ENCODE measurements at places on chromosomes 4 and X.

GRCh38 chr4:26589705-26590104 is 5.8 kb downstream of the TBC1D19 start:
- DNase-seq, result no peak

- no peak for DNase-seq
Observed at GRCh38 chr4:150976478-150977118, 38.5 kb downstream of the LRBA start.

DNA sequence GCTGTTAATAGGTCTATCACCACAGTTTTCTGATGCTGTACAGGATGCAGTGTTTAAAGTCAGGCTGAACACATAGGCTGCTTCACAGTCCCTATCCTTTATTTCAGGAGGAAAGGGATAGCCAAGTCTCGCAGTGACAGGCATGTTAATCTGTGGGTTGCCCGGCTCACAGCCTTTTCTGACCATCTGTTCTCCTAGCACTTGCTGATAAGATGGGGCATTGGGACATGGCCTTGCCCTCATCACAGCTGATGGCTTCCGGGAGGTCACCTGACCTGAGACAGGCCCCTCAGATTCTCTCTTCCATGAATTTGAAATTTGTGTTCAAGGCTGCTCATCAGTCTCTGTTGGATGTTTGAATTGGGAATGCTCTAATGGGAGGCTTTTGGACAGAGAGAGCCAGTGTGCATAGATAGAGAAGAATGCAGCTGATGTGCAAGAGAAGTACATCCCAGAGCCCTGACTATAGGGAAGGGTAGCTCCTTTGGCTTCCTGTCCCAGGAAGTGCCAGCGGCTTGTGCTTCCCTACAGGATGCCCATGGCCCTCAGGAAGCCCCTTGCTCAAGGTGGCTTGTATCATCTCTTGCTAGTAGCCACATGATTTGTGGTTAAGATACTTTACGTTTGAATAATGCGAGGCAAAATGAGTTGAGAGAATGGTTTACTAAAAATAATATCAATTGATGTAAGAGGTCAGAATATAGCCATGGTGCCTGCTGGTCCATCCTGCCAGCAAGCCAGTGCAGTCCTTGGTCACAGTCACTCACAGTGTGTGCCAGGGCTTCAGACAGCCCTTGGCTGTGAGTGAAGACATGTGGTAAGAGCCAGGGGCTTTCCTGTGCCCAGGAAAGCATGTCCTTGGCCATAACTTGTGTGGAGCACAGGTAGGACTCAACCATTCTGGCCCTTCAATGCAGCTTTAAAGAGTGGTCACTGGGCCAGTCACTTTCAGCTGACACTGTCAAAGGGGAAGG is 88.6 kb downstream of the TSPAN7 start:
- no peak for DNase-seq

DNA sequence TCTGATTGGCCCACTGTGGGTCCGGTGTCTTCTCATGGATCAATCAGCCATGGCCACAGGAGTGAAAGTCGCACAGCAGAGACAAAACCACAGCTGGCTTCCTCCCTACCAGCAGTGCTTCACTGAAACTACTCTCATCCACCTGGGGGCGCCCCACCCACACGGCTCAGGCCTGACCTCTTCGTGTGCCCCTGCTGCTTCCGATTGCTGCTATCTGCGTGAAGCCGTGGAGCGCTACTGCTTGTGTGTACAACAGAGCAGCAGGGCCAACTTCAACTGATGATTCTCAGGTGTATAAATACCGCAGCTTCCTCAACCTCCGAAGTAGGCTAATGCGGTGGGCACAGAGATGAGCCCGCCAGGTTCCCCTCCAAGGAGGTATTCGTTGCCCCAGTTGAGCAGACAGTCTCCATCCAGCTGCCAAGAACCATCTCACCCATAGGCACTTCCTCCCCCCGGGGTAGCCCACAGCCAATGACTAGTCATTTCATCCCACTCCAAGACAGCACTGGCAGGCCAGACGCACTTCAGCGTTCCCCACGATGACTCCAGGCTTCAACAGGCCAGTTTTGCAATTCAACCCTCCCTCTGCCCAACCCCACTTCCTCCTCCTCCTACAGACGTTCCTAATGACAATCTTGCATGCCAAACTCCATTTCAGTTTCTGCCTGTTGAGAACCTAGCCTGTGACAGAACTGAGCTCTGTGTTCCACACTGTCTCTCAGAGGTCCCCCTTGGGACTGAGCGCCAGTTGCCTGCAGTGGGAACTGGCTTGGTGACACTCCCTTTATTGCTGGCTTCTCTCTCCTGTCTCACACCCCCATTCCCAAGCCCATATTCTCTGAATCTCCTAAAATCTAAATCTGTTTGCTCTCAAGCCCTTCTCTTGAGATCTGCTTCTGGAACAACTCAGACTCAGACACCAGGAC is 41.3 kb upstream of the ATP6AP2 start:
- DNase-seq, result peak; percentile 18

GRCh38 chrX:71225009-71225408 is 2.0 kb downstream of the GJB1 start:
- DNase-seq, result no peak

DNA sequence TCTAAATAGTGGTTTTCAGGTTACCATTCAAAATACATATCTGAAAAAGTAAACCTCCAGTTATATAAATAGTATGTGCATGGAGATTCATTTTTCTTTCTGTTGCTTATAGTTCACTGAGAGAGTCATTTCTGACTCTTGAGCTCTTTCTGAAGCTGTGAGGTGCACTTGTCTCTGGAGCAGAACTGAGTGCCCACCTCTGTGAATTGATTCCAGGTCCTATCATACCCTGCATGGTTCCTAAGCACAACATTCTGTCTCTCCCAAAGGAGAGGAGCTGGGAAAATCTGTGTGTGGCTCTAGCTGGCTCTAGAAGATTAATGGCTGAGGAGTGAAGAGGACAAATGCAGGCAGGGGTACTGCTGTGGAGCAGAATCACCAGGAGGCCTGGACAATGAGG is 161.6 kb upstream of the HCCS start:
- no peak for DNase-seq

- DNase-seq, result no peak
Observed at GRCh38 chrX:43716696-43717095, 60.6 kb downstream of the MAOA start.

GRCh38 chr4:41408859-41409593 is 128.9 kb upstream of the LIMCH1 start:
- DNase-seq, result no peak

DNA sequence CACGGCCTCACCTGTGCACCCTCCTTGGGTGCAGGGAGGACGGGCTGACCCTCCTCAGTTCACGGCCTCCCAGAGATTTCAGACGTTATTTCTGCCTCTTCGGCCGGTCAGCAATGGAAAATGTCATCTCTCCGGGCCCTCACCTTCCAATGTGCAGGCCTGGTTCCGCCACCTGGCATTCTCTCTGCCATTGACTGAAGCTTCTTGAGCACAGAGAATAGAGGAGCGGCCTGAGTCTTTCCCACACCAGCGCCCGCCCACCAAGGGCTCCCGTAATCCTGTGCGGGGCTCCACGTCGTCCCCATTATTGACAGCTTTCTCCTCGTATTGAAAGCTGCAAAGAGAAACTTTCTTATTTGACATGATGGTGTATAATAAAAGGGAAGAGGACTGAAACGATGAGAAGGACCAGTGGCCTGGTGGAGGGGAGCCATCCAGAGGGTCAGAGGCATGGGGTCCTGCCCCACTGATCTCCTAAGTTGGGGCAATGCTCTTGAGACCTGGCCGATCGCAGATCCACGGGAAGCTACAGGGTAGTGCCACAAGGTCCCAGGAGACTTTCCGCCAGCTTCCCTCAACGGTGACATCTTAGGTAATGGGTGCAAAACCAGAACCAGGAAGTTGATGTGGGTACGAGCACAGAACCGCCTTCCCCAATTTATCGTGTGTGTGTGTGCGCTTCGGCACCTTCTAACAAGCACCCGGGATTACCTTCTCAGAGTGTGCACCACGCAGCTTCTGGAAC is 20.6 kb downstream of the HTRA3 start:
- DNase-seq, result no peak

- DNase-seq, result no peak
Observed at GRCh38 chr4:182337366-182337765, 94.2 kb downstream of the TENM3 start.

DNA sequence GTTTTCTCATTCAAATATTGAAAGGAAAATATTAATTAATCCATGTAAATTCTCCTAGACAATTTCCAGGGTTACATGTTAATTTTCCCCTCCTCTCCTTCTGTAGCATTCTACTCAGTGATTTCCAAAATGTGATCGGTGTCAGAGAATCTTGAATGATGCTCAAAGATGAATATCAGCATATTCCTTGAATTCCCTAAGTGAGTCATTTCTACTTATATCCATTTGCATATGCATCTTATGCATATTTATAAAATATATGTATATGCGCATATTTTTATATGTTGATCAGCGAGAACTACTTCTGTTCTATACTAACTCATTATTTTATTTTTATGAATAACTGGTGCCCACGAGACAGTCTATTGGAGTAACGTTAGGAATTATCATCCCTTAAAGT is 33.9 kb upstream of the GALNTL6 start:
- no peak for DNase-seq

DNA sequence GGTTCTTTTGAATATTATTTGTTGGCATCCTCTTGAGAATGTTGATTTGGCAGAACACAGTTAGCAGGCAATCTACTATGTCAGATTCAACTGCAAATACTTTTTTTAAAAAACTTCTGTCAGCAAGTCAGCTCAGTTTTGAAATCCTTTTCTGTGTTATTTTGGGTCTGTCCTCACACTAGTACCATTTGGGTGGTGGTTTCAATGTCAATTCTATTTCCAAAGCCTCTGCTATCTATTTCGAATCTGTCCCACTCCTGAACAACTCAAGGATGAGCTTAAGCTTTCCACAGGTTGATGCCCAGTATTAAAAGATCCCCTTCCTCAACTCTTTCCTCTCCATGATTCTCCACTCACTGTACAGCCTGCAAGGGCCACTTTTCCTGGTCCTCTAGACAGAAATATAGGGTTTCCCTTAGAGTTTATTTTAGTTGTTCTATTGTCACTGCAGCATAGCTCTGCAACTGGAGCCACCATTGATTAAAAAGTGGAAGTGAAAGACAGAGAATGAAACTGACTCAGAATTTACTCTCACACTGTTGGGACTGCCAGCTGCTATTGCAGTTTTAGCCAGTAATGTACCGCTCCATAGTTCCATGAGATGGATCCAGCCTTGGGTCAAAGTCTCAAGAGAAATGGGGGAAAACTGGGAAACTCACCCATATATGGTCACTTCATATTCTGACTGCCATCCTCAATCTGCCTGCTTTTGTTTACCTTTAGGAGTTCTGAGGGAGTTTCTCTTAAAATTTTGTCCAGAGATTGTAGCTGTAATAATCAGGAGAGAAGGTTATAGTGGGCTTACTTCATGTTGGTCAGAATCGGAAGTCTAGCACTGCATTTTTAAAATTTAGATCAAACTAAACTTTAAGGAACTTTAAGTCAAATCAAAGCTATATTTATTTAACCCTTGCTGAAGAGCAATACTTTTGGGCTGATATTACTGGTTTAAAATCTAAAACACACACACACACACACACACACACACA is 14.6 kb downstream of the HDX start:
- DNase-seq, result no peak

- no peak for DNase-seq
Observed at GRCh38 chr4:123750044-123750443, 353.4 kb downstream of the SPRY1 start.

- no peak for DNase-seq
Observed at GRCh38 chr4:150096625-150097024, 18.4 kb downstream of the DCLK2 start.
